NCI-H187 (cell line): ENCODE measurements at places on chromosomes 3 and 15.

GRCh38 chr3:142976621-142977398, 13.3 kb upstream of the PAQR9 start:
- DNase-seq: no peak

- DNase-seq: no peak
These were observed 387.4 kb upstream of the C2CD4B start for GRCh38 chr15:62552444-62552843.

- no peak for DNase-seq
These were observed 144.9 kb upstream of the MRPS22 start for GRCh38 chr3:139198929-139199328.

- DNase-seq: no peak
These were observed 22.2 kb downstream of the UACA start for GRCh38 chr15:70741107-70741531.

GRCh38 chr3:42735615-42736014, 33.0 kb upstream of the HHATL start:
- no peak for DNase-seq

DNA sequence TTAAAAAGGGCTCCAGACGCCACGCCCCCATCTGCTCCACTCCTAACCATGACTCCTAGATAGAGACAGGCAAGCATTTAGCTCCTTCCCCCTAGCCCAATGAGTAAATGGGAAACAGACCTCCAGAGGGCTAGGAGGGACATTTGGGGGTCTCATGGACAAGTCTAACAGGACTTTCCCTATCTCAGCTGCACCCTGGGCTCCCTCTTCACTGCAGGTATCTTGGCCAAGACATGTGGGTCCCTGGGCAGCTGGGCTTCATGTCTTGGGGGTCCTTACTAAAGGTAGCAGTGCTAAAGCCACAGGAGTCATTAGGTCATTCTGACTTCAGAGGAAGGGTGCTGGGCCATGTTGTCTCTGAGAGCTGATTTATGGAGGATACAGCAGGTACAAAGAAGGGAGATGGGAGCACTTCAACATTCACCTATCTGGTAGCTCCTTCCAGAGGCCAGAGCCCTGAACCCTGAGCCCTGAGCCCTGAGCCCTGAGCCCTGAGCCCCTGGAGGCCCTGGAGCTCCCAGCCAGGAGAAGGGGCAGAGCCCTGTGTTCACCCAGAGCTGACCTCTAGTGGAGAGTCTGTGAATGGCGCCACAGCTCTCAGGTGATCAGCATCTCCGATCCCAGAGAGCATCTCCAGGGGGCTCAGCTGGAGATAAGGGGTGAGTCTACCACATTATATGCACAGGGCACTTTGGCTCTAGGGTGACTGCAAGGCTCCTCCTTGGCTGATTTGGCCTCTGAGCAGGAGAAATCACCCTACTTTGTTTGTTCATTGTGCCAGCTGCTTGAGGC, 40.1 kb upstream of the EPHB1 start:
- DNase-seq: no peak
